ENCODE measurements at places on chromosomes 4 and X. TPM values are rescaled to one million over a fixed set of nuclear protein-coding genes. Genes with fewer than 3 reads are reported as not detected.

GPAT3 gene
- 8.3 TPM for total RNA-seq

ARMCX2 gene
- 36.0 TPM for total RNA-seq

- no peak overlapping the region for H3K4me3 ChIP-seq
- H3K36me3 ChIP-seq = no peaks in the 10 kb centered on the region
Observed at GRCh38 chr4:74969507-74970474, 36.9 kb downstream of the PARM1 start.

- H3K27ac ChIP-seq = no peak overlapping the region
- H3K36me3 ChIP-seq = no peaks in the 10 kb centered on the region
- DNase-seq = no peak
Observed at GRCh38 chr4:139791681-139792080, 126.1 kb downstream of the MGST2 start.

- no peaks in the 10 kb centered on the region for H3K4me1 ChIP-seq
- H3K4me3 ChIP-seq = no peak overlapping the region
- H3K36me3 ChIP-seq = no peaks in the 10 kb centered on the region
Observed at GRCh38 chr4:121938282-121939092, 13.4 kb downstream of the TRPC3 start.

Data from upper lobe of right lung (tissue), 1 donor.